ENCODE measurements at places on chromosomes 3 and 15. TPM values are rescaled to one million over a fixed set of nuclear protein-coding genes. Genes with fewer than 3 reads are reported as not detected.

The PIF1 gene
- total RNA-seq: 16.4 TPM

The HYAL1 gene
- total RNA-seq: 3.7 TPM

The OSBPL10 gene
- 11.1 TPM for total RNA-seq

The B3GNT5 gene
- total RNA-seq: 32.3 TPM

All from subcutaneous preadipocyte (primary cell).